Body of pancreas (tissue), 4 donors: ENCODE measurements at places on chromosomes 5 and 9. TPM values are rescaled to one million over a fixed set of nuclear protein-coding genes. Genes with fewer than 3 reads are reported as not detected.

DNA sequence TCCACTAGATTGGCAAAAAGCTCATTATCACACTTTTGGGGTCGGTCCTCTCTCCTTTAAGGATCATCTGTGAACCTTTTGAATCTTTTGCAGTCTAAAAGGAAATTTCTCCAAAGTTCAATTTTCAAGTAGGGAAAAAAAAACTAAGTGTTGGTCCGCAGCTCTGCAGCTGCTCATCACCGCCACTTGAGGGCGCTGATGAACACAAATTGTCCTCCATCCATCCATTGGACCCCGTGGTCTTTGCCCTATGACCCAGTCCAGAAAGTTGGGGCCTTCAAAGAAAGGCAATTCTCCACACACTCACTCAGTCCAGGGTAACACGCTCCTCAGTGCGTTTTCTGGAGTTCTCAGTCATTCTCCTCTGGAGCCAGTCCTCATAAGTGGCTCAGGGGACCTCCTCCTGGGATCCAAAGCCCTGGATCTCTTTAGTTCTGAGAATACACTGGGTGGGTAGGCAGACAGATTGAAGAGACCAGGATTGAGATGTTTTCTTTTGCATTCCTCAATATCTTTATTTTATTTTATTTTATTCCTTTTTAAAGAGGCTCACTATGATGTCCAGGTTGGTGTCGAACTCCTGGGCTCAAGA is 63.6 kb upstream of the SLC28A3 start:
- no peaks in the 10 kb centered on the region for H3K4me1 ChIP-seq
- no peaks in the 10 kb centered on the region for H3K36me3 ChIP-seq
- no peak for DNase-seq
- no peak overlapping the region for H3K4me3 ChIP-seq
- H3K27ac ChIP-seq, result no peak overlapping the region

DNA sequence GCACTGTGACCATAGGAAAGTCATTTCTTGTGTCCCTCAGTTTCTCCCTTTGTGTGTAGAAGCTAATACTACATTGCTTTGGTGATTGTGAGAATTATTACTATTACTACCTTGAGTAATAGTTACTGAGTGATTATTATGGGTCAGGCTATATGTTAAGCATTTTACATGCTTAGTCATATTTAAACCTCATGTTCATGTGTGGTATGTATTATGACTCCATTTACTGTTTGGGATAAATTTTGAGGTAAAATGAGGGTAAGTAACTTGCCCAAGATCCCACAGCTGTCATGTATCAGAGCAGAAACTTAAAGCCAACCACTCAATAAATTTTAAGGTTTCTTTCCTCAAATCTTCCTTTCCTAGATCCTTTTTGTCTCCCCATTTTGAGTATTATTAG is 28.3 kb downstream of the SLF1 start:
- H3K4me3 ChIP-seq, result no peak overlapping the region
- DNase-seq, result no peak
- H3K27me3 ChIP-seq, result no peaks in the 10 kb centered on the region

The LCN1 gene
- total RNA-seq, result not detected

- H3K27me3 ChIP-seq, result no peaks in the 10 kb centered on the region
- H3K4me3 ChIP-seq, result no peak overlapping the region
- H3K27ac ChIP-seq, result no peak overlapping the region
- H3K36me3 ChIP-seq, result no peaks in the 10 kb centered on the region
Measured at GRCh38 chr5:169442913-169443784, 140.4 kb upstream of the SPDL1 start.

DNA sequence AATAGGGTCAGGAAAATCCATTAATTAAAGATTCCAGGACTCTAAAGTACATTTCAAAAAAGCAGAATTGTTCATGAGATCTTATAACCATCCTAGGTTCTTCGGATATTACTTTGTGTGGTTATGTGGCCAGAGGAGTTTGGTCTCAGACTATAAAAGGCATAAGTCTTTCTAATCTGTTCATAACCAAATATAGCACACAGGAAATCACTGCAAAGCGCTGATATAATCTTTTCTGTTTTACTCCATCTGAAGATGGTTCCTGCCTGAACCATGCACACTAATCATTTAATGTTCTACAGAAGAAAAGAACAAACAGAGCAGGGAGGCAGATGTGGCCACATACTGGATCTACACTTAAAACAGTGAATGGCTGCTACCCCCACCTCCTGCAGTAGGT is 182.8 kb downstream of the SEMA5A start:
- no peak overlapping the region for H3K27ac ChIP-seq
- no peaks in the 10 kb centered on the region for H3K27me3 ChIP-seq
- no peaks in the 10 kb centered on the region for H3K4me1 ChIP-seq
- no peak overlapping the region for H3K4me3 ChIP-seq
- no peak for DNase-seq

GRCh38 chr9:137621131-137621757 is 2.4 kb downstream of the EHMT1 start:
- no peaks in the 10 kb centered on the region for H3K27me3 ChIP-seq
- no peaks in the 10 kb centered on the region for H3K36me3 ChIP-seq
- no peak for DNase-seq
- H3K4me1 ChIP-seq, result peaks cover 20% of the 10 kb centered on the region

The GRXCR2 gene
- total RNA-seq, result not detected

The OR13C4 gene
- not detected for total RNA-seq

- DNase-seq, result no peak
- no peaks in the 10 kb centered on the region for H3K36me3 ChIP-seq
- peaks cover 18% of the 10 kb centered on the region for H3K4me1 ChIP-seq
- H3K27ac ChIP-seq, result peak overlapping the region; percentile 7
- no peaks in the 10 kb centered on the region for H3K27me3 ChIP-seq
- no peak overlapping the region for H3K4me3 ChIP-seq
Measured at GRCh38 chr5:138369706-138370105, 17.2 kb downstream of the KDM3B start.

GRCh38 chr9:105886136-105886535 is 191.8 kb downstream of the TMEM38B start:
- H3K27me3 ChIP-seq, result no peaks in the 10 kb centered on the region
- H3K36me3 ChIP-seq, result no peaks in the 10 kb centered on the region
- no peaks in the 10 kb centered on the region for H3K4me1 ChIP-seq
- no peak for DNase-seq
- H3K4me3 ChIP-seq, result no peak overlapping the region
- H3K27ac ChIP-seq, result no peak overlapping the region

GRCh38 chr9:117763314-117763713 is 59.1 kb downstream of the TLR4 start:
- no peak overlapping the region for H3K4me3 ChIP-seq
- DNase-seq, result no peak
- H3K36me3 ChIP-seq, result no peaks in the 10 kb centered on the region
- H3K27ac ChIP-seq, result no peak overlapping the region
- no peaks in the 10 kb centered on the region for H3K27me3 ChIP-seq
- no peaks in the 10 kb centered on the region for H3K4me1 ChIP-seq

GRCh38 chr9:107870221-107870620 is 380.7 kb upstream of the KLF4 start:
- no peak overlapping the region for H3K4me3 ChIP-seq
- no peak for DNase-seq
- no peaks in the 10 kb centered on the region for H3K4me1 ChIP-seq
- no peaks in the 10 kb centered on the region for H3K27me3 ChIP-seq
- H3K27ac ChIP-seq, result no peak overlapping the region

- H3K27ac ChIP-seq, result no peak overlapping the region
- no peaks in the 10 kb centered on the region for H3K27me3 ChIP-seq
- no peak overlapping the region for H3K4me3 ChIP-seq
- no peaks in the 10 kb centered on the region for H3K36me3 ChIP-seq
Measured at GRCh38 chr9:18182636-18183035, 291.3 kb upstream of the ADAMTSL1 start.

The FGD3 gene
- total RNA-seq, result 13.2 TPM

The F12 gene
- total RNA-seq, result 0.33 TPM

The FANCC gene
- 12.5 TPM for total RNA-seq

The HK3 gene
- total RNA-seq, result 3.6 TPM

- DNase-seq, result no peak
- no peak overlapping the region for H3K4me3 ChIP-seq
- no peaks in the 10 kb centered on the region for H3K27me3 ChIP-seq
- no peaks in the 10 kb centered on the region for H3K4me1 ChIP-seq
Measured at GRCh38 chr5:173630724-173631365, 14.4 kb upstream of the BOD1 start.

The GSN gene
- total RNA-seq, result 753 TPM

- H3K4me3 ChIP-seq, result no peak overlapping the region
- H3K27ac ChIP-seq, result no peak overlapping the region
- no peak for DNase-seq
- H3K27me3 ChIP-seq, result no peaks in the 10 kb centered on the region
- no peaks in the 10 kb centered on the region for H3K36me3 ChIP-seq
Measured at GRCh38 chr5:113524927-113525326, 11.4 kb downstream of the YTHDC2 start.

DNA sequence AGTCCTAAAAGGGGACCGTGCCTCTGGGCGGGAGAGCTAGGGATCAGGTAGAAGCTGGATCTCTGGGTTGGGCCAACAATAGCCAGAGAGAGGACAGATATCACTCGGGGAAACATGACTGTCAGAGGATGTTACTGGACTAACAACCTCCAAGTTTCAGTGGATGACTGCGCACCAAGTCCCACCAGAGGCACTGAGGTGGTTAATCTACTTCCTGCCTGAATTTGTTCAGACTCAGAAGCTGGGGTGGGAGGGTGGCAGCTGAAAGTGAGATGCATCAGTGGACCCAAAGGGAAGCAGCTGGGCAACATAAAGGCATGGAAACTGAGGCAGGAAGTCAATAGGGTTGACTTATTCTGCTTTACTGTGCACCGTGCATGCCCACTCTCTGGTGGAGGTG is 130.1 kb upstream of the SLC44A1 start:
- no peaks in the 10 kb centered on the region for H3K36me3 ChIP-seq
- H3K4me3 ChIP-seq, result no peak overlapping the region
- H3K4me1 ChIP-seq, result no peaks in the 10 kb centered on the region

DNA sequence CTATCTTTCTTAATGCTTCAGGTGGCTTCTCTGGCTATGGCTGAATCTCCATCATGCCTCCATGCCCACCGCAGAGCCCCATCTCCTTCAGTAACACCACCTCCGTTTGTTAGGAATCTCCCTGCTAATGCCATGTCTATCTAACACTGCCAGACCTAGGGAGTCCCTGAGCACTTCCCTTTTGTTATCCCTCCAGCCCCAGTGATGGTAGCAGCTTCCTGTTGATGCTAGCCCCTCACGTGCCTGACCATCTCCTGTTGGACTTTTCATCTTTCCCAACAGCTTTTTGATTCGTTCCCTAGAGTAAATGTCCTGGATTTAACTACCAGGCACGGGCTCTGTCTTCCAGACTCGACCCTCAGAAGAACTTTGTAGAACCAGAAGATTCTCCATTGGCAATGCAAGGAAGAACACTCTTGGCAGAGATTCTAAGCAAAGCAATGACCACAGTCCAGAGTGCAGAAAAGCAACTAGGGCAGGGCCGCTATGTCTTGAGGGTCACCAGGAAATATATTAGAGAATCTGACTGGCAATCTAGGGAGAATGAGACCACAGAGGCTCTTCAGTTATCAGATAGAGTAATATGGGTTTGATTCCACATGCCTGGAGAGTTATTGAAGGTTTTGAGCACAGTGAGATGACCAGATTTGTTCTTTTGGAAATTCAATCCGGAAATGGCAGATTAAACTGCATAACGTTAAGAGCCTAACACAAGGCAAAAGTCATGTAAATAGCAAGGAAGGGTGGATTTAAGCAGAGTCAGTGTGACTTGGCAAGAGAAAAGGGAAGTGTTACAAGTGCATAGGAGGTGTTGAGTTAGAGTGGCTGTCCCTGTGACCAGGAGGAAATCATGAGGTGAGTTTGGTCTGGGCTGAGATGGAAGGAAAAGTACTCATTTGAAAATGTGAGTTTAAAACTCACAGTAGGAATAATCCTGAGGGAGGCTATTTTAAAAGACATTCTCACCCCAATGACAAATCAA is 555.2 kb downstream of the ACTL7B start:
- no peak overlapping the region for H3K27ac ChIP-seq
- no peak overlapping the region for H3K4me3 ChIP-seq
- H3K36me3 ChIP-seq, result no peaks in the 10 kb centered on the region
- H3K4me1 ChIP-seq, result no peaks in the 10 kb centered on the region
- H3K27me3 ChIP-seq, result no peaks in the 10 kb centered on the region

- no peak overlapping the region for H3K27ac ChIP-seq
- no peak for DNase-seq
- H3K36me3 ChIP-seq, result no peaks in the 10 kb centered on the region
- no peak overlapping the region for H3K4me3 ChIP-seq
- H3K27me3 ChIP-seq, result no peaks in the 10 kb centered on the region
Measured at GRCh38 chr5:62371409-62371808, 32.3 kb downstream of the DIMT1 start.

The CENPP gene
- total RNA-seq, result 2.3 TPM

The RNF183 gene
- total RNA-seq, result not detected

DNA sequence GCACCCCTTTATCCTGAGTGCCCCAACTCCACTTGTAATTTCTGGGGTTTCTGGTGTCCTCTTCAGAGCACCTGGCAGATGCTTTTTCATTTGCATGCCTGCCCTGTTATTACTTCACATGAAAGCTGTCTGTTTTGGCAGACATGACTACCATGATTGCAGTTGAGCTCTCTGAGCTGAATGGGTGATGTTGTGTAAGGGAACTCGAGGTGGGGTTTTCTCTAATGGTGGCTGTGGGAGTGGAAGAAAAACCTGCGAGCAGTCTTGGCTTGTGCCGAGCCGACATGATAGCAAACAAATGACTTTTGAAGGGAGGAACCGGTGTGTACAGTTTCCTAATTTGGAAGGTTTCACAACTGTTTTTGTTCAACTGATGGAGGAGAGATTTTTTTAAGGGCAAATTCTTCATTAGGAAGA is 196.2 kb downstream of the AOPEP start:
- peak overlapping the region; percentile 58 for H3K27ac ChIP-seq
- no peak overlapping the region for H3K4me3 ChIP-seq
- peaks cover 25% of the 10 kb centered on the region for H3K4me1 ChIP-seq
- no peaks in the 10 kb centered on the region for H3K36me3 ChIP-seq
- no peak for DNase-seq
- no peaks in the 10 kb centered on the region for H3K27me3 ChIP-seq
